GM19239 (cell line): ENCODE measurements at places on chromosomes 7 and 10.
A peak's percentile ranks its signal among the peaks of the same experiment; 100 is the strongest.

DNA sequence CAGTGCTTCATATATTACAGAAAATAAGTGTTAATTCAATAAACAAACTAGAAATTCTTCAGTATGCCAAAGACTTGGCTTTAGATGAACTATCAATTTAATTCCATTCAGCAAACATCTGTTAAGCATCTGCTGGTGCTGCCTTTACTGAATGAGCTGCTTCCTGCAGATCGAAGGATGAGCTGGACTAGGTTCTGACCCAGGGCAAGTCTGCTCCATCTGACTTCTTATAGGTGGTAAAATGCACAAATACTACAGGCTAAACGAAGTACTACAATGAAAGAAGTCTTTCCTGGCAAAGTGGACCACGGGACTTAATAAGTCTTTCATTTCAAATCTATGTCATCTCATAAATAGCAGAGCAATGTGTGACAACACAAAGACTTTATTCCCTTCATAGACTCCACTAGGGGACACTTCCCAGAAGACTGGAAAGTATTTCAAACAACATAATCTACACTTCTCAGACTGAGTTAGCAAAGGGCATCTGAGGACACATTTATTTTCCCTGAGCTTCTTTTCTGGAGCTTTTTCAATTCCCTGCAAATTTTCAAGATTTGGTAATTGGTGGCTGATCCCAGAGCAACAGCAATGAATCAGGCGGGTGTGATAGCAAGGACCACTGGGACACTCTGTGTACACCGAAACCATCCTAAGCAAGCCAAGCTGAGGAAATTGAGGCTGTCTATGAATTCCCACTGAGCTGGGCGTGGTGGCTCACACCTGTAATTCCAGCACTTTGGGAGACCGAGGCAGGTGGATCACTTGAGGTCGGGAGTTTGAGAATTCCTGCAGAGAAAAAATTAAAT, 108.9 kb upstream of the FRMD4A start:
- no peak for DNase-seq

DNA sequence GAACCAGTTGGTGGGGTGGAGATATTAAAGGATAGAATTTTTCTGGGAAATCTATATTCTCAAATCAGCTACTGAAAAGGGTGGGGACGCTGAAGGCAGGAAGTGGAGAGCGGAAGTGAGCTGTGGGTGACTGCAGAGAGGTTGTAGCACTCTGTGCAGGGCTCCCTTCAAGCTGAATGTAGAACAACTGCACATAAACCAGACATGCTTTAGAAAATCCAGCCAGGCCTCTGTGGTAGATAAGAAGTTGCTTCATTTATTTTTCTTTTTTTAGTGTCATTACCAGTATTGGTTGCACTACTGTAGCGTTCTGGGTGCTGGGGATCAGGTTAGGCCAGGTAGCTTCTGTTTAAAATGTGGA, 127.8 kb downstream of the CELF2 start:
- DNase-seq = peak; percentile 36

- DNase-seq = peak; percentile 13
Observed at GRCh38 chr7:33062023-33062781, at the start of gene NT5C3A. TSS of gene NT5C3A (minus strand) at chr7:33062776. CDS start at chr7:33062705, 71 bp downstream.

DNA sequence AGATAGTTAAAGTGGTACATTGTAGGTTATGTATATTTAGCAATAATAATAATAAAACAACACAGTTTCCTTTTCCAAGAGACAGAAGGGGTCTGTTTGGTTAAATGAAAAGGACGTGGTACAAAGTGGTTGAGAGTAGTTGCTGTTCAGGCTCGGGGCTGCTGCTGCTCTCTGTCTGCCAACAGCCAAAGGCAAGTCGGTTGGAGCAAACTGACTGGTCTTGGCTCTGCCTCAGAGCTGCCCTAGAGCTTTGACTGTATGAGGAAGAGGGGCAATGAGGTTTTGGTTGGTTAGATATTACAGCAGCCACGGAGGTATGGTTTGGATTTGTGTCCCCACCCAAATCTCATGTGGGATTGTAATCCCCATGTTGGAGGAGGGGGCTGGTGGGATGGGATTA, 95.3 kb downstream of the CACNB2 start:
- no peak for DNase-seq

DNA sequence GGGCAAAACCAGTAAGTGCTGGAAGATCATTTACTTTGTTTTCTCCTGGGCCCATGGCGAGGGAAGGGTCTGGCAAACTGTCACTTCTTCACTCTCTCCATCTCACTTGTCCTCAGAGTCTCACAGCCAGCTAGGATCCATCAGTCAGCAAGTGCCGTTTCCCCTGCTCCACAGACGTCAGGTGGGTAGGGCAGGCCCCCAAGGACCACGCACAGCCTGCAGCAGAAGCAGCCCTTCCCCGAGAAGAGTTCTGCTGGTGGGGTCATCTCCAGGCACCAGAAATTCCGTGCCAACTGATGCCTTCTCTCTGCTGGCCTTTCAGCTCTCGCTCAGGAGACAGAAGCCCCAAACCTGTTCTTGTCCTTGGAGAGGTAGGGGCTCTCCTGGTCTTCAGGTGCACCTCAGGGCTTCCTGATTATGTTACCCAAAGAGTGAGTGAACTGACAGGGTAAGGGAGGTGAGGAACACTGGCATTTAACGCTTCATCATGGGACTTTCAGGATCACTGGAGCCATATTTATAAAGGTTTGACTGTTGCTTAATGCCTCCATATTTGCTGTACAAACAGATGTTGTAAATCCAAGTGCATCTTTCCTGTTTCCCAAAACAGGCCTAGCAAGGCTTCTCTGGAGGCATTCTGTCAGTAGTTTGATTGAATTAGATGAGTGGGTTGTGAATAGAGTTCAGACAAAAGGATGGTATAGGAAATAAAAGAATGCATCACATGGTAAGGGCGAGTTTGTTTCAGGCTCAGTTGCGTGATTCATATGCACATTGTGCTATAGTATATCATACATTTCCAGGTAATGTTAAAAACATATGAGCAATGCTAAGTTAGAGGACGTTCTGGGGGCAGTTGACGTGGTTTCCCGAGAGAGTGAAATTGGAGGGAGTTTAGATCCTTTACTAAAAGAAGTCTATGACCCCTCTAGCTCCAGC, 13.7 kb upstream of the TSPAN15 start:
- DNase-seq = no peak

DNA sequence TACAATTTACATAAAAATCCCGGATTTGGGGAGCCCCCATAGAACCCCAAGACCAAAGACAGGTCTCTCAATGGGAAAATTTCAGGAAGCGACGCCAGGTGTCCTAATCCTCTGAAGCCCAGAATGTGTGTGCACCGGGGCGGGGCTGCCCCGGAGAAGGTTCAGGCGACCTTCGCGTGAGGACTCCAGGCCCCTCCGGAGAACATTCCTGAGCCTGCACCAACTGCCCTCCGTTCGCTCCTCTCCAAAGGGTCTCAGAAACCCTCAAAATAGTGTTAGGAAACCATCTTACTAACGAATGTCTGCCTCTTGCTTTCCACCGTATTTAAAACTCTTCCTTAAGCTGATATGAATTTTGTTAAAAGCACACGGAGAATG, 78.5 kb upstream of the INSIG1 start:
- no peak for DNase-seq

DNA sequence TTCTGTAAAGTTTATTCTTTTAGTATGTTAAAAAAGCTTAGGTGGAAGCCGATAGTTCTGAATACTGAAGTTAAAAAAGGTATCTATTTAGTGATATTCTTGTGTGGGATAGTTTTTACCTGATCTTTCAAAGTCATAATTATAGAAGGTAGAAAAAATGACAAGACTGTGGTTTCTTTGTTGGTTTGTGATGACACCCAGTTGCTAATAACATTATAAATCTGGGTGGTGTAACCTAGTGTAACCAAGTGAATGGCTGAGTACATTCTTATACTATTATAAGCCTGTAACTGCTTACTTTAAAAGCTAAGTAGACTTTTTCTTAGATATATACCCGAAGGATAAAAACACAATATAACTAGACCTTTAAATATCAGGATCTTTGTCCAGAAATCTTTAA, 2.3 kb downstream of the CDK13 start:
- DNase-seq = no peak
